ENCODE measurements at places on chromosomes 11 and 22.

GRCh38 chr11:26842478-26843282 is 120.8 kb upstream of the SLC5A12 start:
- no peak for DNase-seq
- no peaks in the 10 kb centered on the region for H3K27me3 ChIP-seq
- H3K27ac ChIP-seq = no peak overlapping the region
- no peak overlapping the region for H3K4me3 ChIP-seq
- peaks cover 6% of the 10 kb centered on the region for H3K4me1 ChIP-seq
- H3K36me3 ChIP-seq = no peaks in the 10 kb centered on the region

DNA sequence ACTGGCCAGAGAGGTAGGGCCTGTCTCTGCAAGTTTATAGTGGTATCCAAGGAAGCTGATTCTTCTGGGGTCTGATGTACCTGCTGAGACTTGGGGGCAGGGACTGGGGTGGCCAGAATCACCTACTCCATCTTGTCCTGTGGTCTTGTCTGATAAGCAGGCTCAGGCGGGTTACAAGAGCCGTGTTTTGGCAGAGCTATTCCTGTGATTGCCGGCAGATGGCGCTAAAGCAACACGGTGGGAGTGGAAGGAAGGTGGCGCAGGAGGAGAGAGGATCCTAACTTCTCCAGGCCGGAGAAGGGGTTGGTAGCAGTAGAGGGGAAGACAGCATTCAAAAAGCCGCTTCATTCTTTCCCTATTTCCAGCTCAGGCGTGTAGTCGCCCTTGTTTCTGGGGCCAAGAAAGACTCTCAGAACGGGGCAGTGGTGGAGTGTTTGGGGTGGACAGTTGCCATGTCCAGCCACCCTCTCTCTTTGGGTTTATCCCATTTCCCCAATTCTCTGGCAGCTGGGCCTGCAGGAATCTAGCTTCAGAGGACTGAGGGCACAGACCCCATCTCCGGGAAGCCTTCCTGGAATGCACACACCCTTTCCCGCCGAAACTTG is 15.1 kb downstream of the CHRM1 start:
- H3K27ac ChIP-seq = no peak overlapping the region
- H3K36me3 ChIP-seq = no peaks in the 10 kb centered on the region
- H3K4me3 ChIP-seq = no peak overlapping the region

- H3K4me3 ChIP-seq = no peak overlapping the region
- H3K27ac ChIP-seq = no peak overlapping the region
- peaks cover 9% of the 10 kb centered on the region for H3K27me3 ChIP-seq
- DNase-seq = no peak
- no peaks in the 10 kb centered on the region for H3K4me1 ChIP-seq
These were observed 45.3 kb upstream of the ACCSL start for GRCh38 chr11:44002191-44003093.

DNA sequence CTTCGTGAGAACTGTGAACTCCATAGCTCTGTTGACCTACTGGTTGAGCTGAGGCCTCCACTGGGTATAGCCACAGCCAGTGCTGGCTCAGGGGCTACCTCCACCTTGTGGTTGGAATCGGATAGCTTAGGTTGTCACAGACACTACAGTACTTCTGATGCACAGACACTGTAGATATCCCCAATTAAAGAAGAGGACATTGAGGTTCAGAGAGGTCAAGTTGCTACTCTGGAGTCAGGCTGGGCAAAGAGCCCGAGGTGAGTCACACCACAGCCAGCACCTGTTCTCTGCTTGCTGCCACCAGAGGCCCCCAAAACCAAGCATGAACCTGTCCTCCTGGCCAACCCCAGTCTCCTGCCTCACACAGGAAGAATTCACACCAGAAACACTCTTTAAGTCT is 5.4 kb downstream of the UFD1 start:
- DNase-seq = no peak
- peaks cover 39% of the 10 kb centered on the region for H3K36me3 ChIP-seq
- peaks cover 25% of the 10 kb centered on the region for H3K4me1 ChIP-seq
- no peak overlapping the region for H3K4me3 ChIP-seq
- H3K27ac ChIP-seq = no peak overlapping the region

DNA sequence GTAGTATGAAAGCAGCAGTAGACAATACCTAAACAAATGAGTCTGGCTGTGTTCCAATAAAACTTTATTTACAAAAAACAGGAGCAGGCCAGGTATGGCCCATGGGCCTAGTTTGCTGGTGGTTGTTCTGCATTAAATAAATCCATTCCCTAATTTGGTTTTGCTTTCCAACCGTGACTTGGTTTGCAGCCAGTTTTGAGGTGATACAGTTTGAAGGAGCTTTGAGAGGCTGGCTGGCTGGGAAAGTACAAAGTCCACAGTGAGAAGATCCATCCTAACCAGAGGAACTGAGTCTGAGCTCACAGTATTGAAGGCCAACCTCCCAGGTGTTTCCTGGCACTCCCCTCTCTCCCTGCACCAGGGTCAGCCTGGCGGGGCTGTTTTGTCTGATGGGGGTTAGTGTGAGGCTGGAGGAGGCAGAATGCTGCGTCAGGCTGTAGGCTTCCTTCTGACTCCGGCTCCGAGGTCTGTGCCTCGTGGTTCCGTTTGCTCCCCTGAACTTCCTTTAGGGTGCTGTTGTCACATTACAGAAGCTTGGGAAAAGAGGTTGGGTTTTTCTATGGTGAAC is 129.5 kb downstream of the MICAL2 start:
- no peak overlapping the region for H3K4me3 ChIP-seq
- peaks cover 84% of the 10 kb centered on the region for H3K36me3 ChIP-seq
- no peak overlapping the region for H3K27ac ChIP-seq
- no peaks in the 10 kb centered on the region for H3K4me1 ChIP-seq

GRCh38 chr22:23124611-23125511 is 16.9 kb downstream of the RSPH14 start:
- H3K27me3 ChIP-seq = peaks cover 4% of the 10 kb centered on the region
- H3K4me3 ChIP-seq = no peak overlapping the region
- H3K4me1 ChIP-seq = no peaks in the 10 kb centered on the region
- H3K27ac ChIP-seq = no peak overlapping the region
- H3K36me3 ChIP-seq = no peaks in the 10 kb centered on the region

DNA sequence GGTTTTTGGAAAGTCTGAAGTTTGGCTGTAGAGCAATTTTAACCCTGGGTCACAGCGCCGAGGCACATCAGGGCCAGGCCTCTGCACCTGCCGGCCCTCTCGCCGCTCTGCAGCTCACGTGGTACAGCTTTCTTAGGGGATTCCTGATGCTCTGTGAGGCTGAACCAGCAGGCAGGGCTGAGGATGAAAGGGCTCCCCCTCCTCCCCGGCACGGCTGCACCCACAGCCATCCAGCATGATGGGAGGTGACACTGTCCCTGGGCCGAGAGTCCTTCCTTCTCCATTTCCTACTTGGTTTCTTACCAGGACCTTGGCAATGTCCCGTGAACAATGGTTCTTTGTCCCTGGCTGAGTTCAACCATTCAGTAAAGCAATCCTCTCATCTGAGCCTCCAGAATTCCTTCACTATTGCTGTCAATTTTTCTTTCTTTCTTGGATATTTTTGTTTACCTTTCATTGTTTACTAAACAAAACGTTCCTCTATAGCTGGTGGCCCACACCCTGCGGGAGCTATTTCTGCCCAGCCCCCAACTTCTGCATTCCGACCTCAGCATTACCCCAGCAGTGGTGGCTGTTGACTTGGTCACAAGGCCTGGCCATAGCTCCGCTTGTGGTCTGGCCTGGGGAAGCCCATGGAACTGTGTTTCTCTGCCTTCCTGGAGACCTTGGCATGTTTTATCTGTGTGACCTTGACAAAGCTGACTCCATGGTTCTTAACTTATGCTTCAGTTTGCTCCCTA is 172.8 kb upstream of the B3GAT1 start:
- no peak overlapping the region for H3K27ac ChIP-seq
- H3K4me1 ChIP-seq = no peaks in the 10 kb centered on the region
- H3K27me3 ChIP-seq = no peaks in the 10 kb centered on the region
- no peak overlapping the region for H3K4me3 ChIP-seq

DNA sequence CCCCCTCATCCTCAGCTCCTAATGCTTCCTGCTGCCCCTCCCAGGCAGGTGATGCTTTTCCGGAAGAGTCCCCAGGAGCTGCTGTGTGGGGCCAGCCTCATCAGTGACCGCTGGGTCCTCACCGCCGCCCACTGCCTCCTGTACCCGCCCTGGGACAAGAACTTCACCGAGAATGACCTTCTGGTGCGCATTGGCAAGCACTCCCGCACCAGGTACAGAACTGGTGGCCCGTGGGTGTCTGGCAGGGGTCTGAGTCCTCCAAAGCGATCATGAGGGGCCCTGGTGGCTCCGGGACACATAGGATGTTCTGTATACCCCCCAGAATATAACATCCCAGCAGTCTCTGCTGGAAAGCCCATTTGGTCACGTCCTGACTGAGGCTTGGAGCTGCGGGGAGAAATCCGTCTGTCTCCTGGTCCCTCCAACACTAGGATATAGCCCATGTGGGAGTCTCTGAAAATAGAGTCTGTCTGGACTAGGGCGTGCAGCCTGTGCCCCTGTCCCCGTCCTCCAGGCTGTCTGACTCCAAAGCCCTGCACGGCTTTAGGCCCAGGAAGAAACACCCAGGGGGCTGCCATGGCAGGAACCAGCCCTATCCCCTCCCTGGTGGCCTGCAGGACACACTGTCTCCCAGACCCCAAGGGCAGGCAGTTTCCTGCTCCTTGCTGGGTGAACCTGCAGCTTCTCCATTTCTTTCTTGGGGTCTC is 9.1 kb downstream of the F2 start:
- H3K36me3 ChIP-seq = no peaks in the 10 kb centered on the region
- no peaks in the 10 kb centered on the region for H3K27me3 ChIP-seq
- DNase-seq = no peak
- no peak overlapping the region for H3K27ac ChIP-seq
- H3K4me3 ChIP-seq = no peak overlapping the region

- H3K4me3 ChIP-seq = no peak overlapping the region
- H3K27ac ChIP-seq = no peak overlapping the region
- peaks cover 19% of the 10 kb centered on the region for H3K36me3 ChIP-seq
- H3K27me3 ChIP-seq = no peaks in the 10 kb centered on the region
- no peak for DNase-seq
These were observed 72.5 kb downstream of the SWAP70 start for GRCh38 chr11:9736365-9736764.

DNA sequence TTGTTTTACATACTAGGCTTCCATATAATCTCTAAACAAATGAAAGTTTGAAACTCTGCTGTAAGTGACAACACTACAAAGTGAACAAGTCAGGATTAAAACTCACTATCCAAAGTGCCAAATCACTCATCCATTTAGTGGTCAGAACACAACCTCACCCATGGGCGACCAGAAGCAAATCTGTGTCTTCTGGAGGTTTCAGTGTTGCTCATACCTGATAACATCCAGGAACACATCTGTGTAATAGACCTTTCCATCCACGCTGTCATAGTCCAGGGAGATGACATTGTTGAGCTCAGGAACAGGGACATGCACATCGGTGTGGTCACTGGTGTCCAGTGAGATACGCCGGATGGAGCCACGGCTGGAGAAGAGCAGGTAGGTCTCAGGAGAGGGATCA is 28.5 kb upstream of the CKAP5 start:
- H3K27ac ChIP-seq = no peak overlapping the region
- H3K27me3 ChIP-seq = no peaks in the 10 kb centered on the region
- no peak overlapping the region for H3K4me3 ChIP-seq
- no peak for DNase-seq
- H3K4me1 ChIP-seq = no peaks in the 10 kb centered on the region
- peaks cover 9% of the 10 kb centered on the region for H3K36me3 ChIP-seq

DNA sequence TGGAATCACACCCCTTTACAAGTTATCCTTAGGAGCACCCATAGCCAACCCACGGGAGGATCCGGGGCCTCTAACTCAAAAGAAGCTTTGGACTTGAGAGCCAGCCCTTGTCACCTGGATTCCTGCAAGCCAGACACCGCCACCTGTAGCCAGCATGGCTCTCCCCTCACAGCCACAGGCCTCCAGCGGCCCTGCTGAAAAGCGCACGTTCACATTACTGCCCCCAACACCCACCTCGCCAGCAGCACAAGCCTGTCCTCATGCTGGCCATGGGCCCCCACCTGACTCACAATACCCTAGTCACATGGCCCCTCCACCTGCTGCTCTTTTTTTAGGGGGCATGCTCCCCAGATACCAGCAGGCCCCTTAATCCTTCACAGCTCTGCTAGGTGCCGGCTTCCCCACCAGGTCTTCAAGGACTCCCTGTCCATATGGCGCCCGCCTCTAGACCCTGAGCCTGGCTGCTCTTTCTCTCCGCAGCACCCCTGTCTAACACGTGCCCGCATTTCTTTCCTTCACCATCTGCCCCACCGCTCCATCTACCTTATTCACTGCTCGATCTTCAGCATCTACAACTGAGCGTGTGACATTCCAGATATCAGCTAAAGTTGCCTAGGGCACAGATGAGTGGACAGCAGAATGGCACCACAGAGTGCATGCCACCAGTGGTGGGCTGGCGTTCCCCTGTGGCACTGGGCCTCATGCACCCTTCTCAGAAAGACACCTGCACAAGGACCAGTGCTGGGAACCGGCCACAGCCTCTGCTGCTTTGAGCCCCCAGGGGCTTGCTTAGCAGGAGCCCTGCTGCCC is 6.6 kb downstream of the CARS1 start:
- no peak overlapping the region for H3K4me3 ChIP-seq
- H3K27ac ChIP-seq = no peak overlapping the region
- H3K4me1 ChIP-seq = peaks cover 17% of the 10 kb centered on the region
- DNase-seq = no peak
- peaks cover 22% of the 10 kb centered on the region for H3K36me3 ChIP-seq

DNA sequence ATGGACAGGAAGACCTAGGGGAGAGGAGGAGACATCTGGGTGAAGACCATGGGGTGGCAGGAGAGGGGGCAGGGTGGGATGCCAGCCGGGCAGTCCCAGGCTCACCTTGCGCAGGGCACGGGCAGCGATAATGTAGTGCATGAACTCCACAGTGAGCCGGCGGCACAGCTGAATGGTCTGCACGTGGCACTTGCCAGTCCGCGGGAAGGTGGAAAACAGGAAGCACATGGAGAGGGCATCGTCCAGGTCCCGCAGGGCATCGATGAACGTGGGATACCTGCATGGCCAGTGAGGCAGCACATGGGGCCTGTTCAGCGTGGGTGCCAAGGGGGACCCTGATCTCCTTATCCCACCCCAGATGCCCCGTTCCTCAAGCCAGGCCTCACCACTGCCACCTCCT is 7.3 kb downstream of the PES1 start:
- no peak overlapping the region for H3K27ac ChIP-seq
- H3K36me3 ChIP-seq = peaks cover 76% of the 10 kb centered on the region
- H3K4me3 ChIP-seq = no peak overlapping the region

GRCh38 chr22:31055635-31056159 is 25.4 kb upstream of the SMTN start:
- H3K27ac ChIP-seq = peak overlapping the region; percentile 49
- peaks cover 16% of the 10 kb centered on the region for H3K4me1 ChIP-seq

Data from keratinocyte (primary cell).